ENCODE measurements at places on chromosomes 3 and 15.
A peak's percentile ranks its signal among the peaks of the same experiment; 100 is the strongest.

GRCh38 chr15:68211656-68212320 is 6.7 kb upstream of the CALML4 start:
- no peak for DNase-seq

DNA sequence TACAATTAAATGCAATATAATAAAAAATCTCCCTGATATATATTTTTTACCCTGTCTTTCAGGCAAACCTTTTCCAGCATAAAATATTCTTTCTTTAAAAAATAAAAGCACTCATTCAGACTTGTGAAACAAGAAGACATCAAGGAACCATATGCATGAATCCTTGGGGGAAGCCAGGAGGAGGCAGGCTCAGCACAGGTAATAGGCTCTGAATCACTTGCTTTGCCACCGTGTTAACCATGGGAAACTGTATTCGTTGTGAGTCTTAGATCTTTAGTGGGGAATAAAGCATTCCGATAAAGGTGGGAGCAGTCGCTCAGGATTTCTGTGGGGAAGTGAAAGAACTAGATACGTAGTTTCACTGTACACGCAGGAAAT is 42.4 kb downstream of the FBN1 start:
- no peak for DNase-seq

DNA sequence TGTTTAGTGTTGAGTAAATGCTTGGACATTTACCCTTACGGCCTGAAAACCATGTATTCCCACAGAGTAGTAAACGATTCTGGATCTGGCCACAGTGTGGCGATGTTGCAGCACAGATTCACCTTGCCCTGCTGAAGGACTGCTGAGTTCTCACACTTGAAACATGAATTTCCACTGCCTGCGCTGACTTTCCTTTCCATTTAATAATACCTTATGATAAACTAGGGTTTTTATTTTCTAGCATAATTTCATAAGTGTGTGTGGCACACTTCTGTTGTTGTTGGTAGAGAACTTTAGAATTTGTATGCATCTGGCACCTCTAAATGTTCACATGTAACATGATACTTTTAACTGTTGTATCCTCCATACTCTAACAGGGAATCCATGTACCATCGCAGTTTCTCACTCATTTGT is 53.9 kb downstream of the C3orf38 start:
- DNase-seq: peak; percentile 26

GRCh38 chr3:108312656-108313055 is 16.3 kb downstream of the HHLA2 start:
- no peak for DNase-seq

DNA sequence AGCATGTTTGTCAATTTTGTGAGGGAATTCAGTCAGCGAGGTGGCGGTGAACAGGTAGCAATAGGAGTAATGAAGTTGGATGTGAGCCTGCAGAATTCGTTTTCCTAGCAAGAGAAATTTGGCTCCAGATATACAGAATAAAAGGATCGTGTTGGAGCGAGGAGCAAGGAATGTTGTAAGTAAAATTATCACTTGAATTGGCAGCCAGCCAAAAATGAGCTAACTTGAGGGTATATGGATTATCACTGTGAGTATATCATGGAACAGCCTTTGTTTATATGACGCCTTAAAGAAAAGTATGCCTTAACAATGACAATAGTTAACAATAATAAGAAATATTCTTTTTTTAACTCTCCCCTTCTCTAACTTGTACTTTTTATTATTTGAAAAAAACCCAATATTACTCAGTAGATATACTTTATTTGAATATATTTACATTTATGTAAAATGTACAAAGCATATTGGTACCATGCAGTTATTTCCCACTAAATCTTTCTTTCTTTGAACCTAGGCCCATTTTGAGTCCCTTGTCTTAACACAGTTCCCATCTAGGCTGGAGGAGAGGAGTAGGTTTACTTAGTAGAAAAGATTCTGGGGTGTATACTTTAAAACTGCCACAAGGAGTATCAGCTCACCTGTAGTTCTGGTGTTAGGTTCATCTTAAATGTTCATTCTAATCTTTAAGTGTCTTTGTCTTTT is 29.3 kb downstream of the EPHA6 start:
- no peak for DNase-seq

GRCh38 chr3:34131091-34131490 is 332.7 kb downstream of the PDCD6IP start:
- no peak for DNase-seq

DNA sequence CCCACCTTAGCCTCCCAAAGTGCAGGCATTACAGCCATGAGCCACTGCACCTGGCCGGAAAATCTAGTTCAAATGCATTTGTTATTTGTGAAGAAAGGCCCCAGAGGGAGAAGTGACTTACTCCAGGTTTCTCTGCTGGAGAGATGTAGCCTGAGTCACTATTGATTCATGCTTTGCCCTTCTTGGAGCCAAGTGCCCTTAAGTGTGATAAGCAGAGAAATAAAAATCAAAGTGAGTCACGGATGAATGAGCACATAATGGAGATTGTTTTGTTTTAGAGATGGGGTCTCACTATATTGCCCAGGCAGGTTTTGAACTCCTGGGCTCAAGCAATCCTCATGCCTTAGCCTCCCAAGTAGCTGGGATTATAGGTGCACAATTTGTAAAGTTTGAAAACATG is 33.1 kb downstream of the CDC25A start:
- DNase-seq: no peak

DNA sequence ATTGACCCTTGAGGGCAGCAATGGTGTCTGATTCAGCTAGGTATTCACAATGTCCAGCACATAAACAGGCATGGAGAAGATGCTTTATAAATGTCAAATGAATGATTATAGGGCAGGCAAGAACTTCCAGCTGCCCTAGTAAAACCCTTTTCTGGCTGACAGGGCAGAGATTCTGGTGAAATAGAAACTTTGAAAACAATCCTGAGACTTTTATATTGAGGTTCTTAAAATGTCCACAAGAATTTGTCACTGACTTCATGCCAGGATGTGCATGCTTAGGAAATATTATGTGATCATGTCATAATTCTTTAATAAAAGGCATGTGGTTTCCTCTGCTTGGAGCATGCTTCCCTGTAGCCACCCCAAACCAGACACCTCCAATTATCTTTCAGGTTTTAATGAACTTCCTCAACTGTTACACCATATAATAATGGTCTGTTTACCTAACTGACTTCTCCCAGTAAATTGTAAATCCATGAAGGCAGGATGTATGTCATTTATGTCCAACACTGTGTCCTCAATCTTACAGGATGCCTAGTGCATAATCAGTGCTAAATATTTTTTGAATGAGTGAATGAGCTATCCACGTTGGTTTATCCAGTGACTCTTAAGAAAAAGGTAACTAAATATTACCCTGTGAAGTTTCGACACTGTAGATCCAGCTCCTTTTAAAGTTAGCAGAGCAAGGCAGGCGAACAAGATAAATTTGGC is 43.4 kb upstream of the CLRN1 start:
- no peak for DNase-seq

DNA sequence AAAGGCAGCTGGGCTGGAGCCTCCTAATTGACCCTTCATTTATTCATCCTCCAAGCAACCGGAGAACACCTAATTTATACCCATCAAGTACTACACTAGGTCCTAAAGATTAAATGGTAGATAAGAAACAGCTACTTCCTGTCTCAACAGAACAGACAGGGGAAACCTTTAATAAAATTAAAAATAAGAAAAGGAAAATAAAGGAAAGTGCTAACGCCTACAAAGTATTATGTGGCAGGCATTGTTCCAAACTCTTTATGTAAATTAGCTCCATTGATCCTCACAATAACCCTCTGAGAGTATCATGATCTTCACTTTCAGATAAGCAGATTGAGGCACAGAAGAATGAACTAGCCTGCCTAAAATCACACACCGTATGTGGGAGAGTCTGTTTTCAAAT is 139.5 kb downstream of the CNTN6 start:
- DNase-seq: no peak

DNA sequence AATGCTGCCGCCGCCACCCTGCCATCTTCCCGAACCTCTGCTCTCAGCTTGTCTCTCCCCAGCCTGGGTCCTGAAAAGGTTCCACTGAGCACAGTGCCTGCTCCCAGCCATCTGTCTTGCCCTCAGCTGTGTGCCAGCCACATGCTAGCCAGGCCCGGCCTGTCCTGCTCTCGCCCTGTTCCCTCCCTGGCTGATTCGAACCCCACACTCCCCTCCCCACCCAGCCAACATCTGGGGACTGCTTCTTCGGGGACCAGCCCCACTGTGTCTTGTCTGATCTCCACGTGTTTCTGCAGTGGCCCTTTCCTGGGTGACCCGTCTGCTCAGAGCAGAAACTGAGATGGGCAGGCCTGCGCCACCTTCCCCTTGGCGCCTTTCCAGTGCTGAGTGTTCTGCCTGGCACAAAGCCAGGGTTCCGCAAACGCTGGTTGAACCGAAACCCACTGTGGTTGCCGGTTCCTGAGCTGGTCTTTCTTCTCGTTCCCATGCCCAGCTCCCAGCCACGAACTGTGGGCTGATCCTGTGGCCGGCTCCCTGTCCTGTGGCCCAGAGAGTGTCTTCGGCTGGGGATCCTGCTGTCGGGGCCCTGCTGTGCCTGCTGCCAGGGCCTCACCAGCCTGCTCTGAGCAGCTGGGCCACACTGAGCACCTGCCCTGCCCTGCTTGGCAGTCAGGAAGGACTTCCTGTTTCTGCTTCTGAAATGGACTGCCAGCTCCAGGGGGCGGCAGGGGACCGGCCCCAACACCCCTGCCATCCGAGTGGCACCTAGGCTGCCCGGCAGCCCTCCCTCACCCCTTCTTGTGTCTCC is 62.7 kb upstream of the KLF13 start:
- DNase-seq: no peak

GRCh38 chr15:31065824-31066223 is 35.7 kb downstream of the TRPM1 start:
- DNase-seq: no peak

DNA sequence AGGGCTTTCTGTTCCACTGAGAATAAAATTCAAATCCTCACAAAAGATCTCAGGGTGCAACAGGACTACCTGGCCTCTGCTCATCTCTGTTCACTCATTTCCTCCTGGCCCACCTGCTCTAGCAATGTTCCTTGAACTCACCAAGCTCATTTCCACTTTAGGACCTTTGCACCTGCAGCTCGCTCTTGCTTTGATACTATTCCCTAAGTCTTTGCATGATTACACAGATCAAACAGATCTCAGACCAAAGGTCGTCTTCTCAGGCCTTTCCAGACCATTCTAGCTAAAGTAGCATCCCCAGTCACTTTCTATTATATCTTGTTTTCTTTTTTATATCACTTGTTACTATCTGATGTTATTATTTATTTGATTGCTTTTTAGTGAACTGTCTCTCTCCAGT is 54.7 kb downstream of the B3GNT5 start:
- DNase-seq: no peak

- no peak for DNase-seq
These were observed 43.5 kb downstream of the PHLDB2 start for GRCh38 chr3:111902534-111902933.

GRCh38 chr3:14879211-14879874 is 60.6 kb downstream of the FGD5 start:
- DNase-seq: no peak

- no peak for DNase-seq
These were observed 24.4 kb downstream of the DCBLD2 start for GRCh38 chr3:98877132-98877531.

- DNase-seq: no peak
These were observed 115.2 kb downstream of the P3H2 start for GRCh38 chr3:190005343-190006113.

- no peak for DNase-seq
These were observed 26.8 kb upstream of the FAM107A start for GRCh38 chr3:58604031-58604430.

GRCh38 chr15:89967881-89968280 is 33.2 kb upstream of the ZNF710 start:
- DNase-seq: no peak

GRCh38 chr3:66098436-66098835 is 59.7 kb upstream of the MAGI1 start:
- no peak for DNase-seq

DNA sequence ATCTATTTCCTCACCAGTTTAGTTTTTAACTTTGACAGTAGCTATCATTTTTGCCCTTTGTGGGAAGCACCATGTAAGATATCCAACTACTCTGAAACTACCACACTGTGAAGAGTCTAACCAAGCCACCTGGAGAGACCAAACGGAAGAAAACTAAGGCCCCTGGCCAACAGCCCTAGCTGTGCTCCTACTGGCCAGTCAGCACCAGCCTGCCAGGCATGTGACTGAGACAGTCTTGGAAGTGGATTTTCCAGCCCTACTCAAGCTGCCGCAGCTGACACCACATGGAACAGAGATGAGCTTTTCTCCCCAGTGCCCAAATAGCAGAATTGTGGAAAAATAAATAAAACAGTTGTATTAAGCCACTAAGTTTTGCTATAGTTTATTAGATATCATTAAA is 2.9 kb upstream of the TBC1D5 start:
- no peak for DNase-seq

DNA sequence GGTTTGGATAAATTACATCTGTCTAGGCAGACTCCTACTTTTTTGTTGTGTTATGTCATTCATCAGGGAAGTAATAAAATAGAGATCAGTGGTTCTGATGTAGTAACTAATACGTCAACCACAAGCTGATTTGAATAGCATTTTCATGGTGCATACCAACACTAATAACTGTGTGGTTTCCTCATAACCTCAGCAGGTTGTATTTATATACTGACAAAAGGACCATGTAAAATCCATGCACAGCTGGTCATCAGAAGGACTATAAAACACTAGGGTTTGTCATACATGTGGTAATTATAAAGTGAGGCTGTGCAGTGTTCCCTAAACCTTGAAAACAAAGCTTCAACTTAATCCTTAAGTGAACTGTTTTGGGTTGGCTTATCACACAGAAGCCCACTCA is 216.8 kb upstream of the RBMS3 start:
- no peak for DNase-seq
